ENCODE measurements at places on chromosomes 11 and 22.

GRCh38 chr22:21937041-21937820, 15.4 kb downstream of the PPM1F start:
- DNase-seq: no peak

GRCh38 chr11:30423279-30423648, 100.4 kb downstream of the ARL14EP start:
- no peak for DNase-seq

- no peak for DNase-seq
Observed at GRCh38 chr11:115774756-115775155, 270.5 kb upstream of the CADM1 start.

DNA sequence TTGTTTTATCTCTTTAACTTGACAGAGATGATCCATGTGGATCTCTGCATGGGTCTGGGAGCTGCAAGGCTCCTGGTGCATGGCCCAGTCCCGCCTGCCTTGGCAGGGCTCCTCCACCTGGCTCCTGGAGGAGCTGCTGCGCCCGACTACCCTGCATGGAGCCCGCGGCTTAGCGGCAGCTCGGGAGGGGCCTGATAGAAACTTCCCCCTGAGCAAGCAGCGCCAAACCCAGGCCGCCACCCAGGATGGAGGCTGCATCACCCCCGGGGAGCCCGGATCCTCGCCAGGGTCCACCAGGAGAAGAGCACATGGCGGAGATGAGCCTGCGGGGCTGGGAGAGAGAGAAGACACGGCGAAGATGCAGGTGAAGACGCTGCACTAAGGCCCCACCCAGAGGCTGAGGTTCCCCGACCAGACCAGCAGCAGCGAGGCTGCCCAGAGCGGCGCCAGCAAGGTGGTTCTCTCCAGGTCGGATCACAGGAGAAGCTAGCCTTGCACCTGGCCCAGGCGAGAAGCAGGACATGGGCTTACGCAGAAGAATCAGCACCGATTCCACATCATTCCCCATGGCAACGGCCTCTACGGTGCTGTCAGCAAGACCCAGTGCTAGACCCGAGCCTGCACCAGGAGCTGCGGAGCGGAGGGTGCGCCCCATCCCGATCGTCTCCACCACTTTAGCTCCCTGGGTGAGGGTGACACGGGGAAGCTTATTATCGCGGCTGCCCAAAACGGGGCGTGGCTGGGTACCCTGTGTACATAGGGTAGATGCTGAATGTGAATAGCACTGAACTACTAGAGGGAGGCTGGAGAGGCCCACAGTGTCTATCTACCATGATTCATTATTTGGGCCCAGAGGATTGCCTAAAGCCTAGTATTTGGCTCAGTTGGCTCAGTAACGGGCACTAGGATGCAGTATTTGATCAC, 41.3 kb upstream of the VPREB1 start:
- peak; percentile 27 for DNase-seq

DNA sequence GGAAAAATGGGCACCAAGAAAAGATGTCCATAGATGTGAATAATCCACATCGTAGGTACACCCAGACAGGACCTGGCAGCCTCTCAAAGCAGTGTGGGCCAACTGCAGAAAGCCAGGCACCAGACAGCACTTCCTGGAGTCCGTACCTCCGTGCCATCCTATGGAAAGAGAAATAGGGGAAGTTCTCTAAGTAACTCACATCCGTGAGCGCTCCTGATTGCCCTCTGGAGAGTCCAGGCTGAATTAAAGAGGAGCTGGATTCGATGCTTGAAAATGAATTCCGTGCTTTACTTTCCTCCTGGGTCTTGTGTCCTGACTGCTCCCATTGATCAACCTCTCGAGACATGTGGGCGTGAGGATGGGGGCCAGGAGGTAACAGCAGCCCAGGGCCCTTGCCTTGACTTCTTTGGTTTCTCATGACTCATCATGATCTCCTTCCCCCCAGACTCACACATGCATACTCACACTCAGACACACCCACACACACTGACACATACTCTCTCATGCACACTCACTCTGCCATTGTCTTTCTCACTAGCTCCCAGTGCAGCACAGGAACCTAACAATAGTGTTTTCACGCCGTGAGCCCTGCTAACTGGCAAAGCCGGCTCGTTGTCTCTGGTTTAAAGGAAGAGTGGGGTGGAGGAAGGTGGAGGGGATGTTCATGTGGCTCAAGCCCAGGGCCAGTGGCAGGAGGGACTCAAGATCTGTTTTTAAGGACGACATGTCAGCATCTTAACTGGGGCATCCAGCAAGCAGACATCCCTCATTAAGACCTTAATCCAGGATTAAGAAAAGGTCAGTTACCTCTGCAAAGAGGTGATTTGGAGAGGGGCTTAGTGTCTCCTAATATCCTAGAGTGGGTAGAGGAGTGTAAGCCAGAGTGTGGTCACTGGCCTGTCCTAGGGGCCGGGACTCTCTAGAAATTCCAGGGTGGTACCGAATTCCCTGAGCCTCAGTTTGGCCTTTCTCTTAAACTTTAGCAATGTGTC, 104.2 kb downstream of the SCN3B start:
- DNase-seq: no peak

Measured in WTC11 (cell line).